ENCODE measurements at places on chromosomes 4 and X. TPM values are rescaled to one million over a fixed set of nuclear protein-coding genes. Genes with fewer than 3 reads are reported as not detected.

- peak overlapping the region; percentile 98 for H3K27ac ChIP-seq
- H3K36me3 ChIP-seq: no peaks in the 10 kb centered on the region
- peak; percentile 70 for DNase-seq
These were observed 449 bp downstream of the FBXL5 start for GRCh38 chr4:15654593-15655222.

- no peak overlapping the region for H3K4me3 ChIP-seq
- DNase-seq: no peak
- H3K27ac ChIP-seq: no peak overlapping the region
- H3K27me3 ChIP-seq: no peaks in the 10 kb centered on the region
- no peaks in the 10 kb centered on the region for H3K4me1 ChIP-seq
- peaks cover 35% of the 10 kb centered on the region for H3K36me3 ChIP-seq
These were observed 56.4 kb downstream of the IRF2 start for GRCh38 chr4:184417802-184418511.

DNA sequence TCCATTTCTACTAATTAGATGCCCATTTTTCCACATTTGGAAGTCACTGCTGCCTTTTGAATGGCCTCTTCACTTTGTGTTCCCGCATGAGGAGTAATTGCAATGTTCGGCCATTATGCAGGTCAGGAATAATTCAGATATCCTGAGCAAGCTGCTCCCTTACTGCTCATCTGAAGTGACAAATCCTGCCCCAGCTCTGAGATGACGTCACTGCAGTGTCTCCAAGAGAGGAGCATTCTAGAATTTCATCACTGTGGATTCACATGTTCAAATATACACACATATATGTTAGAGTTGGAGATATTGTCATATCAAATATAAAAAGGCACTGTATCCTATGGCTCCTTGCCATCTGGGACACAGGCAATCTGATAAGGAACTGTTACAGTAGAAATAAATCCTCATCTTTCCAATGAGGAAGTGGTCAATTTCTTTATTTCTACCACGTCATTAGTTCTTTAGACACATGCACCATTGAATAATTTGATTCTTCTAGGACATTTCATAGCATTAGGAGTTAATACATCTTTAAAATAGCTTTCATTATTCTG is 706.9 kb upstream of the TENM3 start:
- H3K4me3 ChIP-seq: no peak overlapping the region
- no peak for DNase-seq
- H3K4me1 ChIP-seq: peaks cover 19% of the 10 kb centered on the region
- no peaks in the 10 kb centered on the region for H3K36me3 ChIP-seq
- no peak overlapping the region for H3K27ac ChIP-seq

- no peaks in the 10 kb centered on the region for H3K36me3 ChIP-seq
- no peak overlapping the region for H3K4me3 ChIP-seq
- peak overlapping the region; percentile 39 for H3K27ac ChIP-seq
- DNase-seq: no peak
These were observed 11.4 kb upstream of the SLAIN2 start for GRCh38 chr4:48329976-48330375.

Gene NXF2B
- total RNA-seq: not detected

Gene ACE2
- 0.59 TPM for total RNA-seq

DNA sequence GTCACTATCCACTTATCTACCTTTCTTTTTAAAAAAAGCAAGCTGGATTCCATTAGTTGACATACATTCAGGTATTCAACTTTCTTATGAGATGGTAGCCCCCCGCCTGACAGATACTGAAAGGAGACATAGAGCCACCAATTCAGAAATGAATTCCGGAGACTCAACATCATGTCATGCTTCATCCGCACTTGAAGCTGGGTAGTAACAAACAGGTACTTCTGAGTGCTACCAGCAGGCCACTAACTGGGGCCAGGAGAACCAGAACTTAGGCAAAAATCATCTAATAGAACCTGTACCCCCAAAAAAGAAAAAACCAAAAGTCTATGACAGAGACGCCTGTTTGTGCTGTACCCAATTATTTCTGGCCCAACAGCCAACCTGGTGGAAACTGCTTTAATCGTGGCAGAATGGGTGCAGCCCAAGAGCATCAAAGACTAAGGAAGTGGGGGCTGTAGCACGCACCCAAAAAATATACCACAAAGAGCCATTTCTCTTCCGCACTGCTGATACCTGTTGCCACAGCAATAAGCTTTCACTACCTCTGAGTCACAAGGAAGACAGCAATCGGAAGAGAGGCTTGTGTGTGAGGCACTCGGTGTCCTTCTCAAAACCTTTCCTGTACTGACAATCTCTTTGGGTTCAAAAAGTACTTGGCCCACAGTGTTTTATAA is 84.8 kb downstream of the AFAP1 start:
- DNase-seq: no peak
- no peak overlapping the region for H3K27ac ChIP-seq
- no peaks in the 10 kb centered on the region for H3K27me3 ChIP-seq
- H3K4me1 ChIP-seq: peaks cover 25% of the 10 kb centered on the region
- H3K36me3 ChIP-seq: peaks cover 33% of the 10 kb centered on the region
- H3K4me3 ChIP-seq: no peak overlapping the region

GRCh38 chr4:168421671-168422070 is 58.6 kb downstream of the DDX60L start:
- no peaks in the 10 kb centered on the region for H3K27me3 ChIP-seq
- no peak overlapping the region for H3K27ac ChIP-seq
- DNase-seq: no peak
- no peak overlapping the region for H3K4me3 ChIP-seq
- peaks cover 25% of the 10 kb centered on the region for H3K36me3 ChIP-seq

Gene PPP4R3C
- total RNA-seq: not detected

DNA sequence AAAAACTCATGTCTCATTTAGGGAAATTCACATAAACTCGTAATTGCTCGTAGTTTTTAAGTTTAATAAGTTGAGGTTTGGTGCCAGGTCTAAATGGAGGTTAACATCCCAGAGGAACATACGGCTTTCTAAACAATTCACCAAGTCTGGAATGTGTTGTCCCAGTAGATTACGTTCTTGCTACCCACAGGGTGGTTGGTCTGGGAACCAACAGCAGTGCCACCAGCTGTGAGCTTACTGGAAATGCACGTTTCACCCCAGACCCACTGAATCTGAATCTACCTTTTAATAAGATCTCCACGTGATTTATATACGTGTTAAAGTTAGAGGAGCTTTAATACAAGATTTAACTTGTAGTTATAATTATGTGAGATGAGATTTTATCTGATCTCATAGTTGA is 134.3 kb downstream of the BMPR1B start:
- H3K27ac ChIP-seq: no peak overlapping the region
- no peaks in the 10 kb centered on the region for H3K4me1 ChIP-seq
- H3K4me3 ChIP-seq: no peak overlapping the region
- no peaks in the 10 kb centered on the region for H3K27me3 ChIP-seq
- no peaks in the 10 kb centered on the region for H3K36me3 ChIP-seq

Data from mesothelial cell of epicardium (in vitro differentiated cells).